ENCODE measurements at places on chromosomes 5 and 9.

- no peak for DNase-seq
These were observed 72.0 kb upstream of the ENTREP1 start for GRCh38 chr9:69253057-69253456.

- DNase-seq, result no peak
These were observed 18.9 kb upstream of the ANKRD55 start for GRCh38 chr5:56251918-56252553.

GRCh38 chr5:1011226-1011631 is 2.6 kb downstream of the NKD2 start:
- no peak for DNase-seq

- no peak for DNase-seq
These were observed 23.3 kb downstream of the NOTCH1 start for GRCh38 chr9:136522314-136523237.

DNA sequence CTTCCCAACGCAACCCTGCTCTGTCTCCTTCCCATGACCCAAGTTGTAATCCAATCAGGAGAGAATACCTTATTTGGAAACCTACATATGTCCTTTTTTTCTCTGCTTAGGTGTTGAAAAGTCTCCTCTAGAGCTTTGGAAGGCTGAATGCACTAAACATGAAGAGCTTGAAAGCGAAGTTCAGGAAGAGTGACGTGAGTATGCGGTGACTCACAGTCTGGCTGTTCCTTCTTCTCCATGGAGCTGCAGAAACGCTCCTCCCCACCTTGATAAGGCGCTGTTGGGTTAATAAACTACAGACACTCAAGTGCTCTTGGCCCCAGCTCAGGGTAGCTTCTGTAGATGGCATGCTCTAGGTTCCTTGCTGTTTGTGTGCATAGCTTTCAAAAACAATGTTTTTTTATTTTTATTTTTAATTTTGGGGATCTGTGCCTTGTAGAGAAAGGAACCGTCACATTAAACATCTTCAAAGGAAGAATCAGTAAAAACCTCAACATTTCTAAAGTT is 30.7 kb downstream of the RAI14 start:
- no peak for DNase-seq

GRCh38 chr5:95543017-95543705 is 11.6 kb downstream of the SKIC3 start:
- DNase-seq, result no peak

DNA sequence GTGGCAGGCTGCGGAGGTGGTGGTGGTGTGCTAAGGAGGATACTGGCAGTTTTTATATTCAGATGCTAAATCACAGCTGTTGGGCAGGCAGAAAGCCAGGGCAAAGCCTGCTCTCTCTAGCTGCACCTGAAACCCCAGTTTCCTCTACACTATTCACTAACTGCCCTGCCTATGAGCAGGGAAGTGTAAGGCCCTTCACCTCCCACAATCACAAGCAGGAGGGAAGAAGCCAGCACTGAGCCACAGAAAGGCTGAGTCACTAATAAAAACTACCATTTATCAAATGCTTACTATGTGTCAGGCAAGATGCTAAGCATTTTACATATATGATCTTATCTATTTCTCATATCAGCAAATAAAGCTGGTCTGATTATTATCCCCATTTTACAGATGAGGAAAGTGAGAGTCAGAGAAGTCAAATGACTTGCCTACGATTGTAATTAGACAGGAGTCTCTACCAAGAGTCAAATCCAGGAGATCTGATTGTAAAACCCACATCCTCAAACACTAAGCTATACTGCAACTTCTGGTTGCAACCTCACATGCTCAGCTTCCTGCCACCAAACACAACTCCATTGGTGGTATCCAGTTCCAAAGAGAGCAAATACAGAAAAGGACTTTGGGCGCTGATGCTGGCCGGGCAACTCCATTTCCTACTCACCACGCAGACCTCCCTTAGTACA is 17.7 kb upstream of the IL6ST start:
- no peak for DNase-seq

GRCh38 chr9:134966697-134967546 is 49.2 kb upstream of the FCN1 start:
- DNase-seq, result no peak

GRCh38 chr5:74205767-74206578 is 434.6 kb downstream of the ENC1 start:
- DNase-seq, result no peak

- DNase-seq, result no peak
These were observed 33.8 kb downstream of the EXOC3 start for GRCh38 chr5:476814-477175.

GRCh38 chr5:141691286-141691866 is 9.3 kb upstream of the ARAP3 start:
- DNase-seq, result no peak

GRCh38 chr5:81400375-81400774 is 6.4 kb upstream of the ACOT12 start:
- DNase-seq, result no peak

- no peak for DNase-seq
These were observed 39.7 kb downstream of the PCDH1 start for GRCh38 chr5:141838326-141839014.

- no peak for DNase-seq
These were observed 30.2 kb downstream of the MAML1 start for GRCh38 chr5:179762781-179763176.

GRCh38 chr5:117318528-117318927 is 743.9 kb upstream of the SEMA6A start:
- DNase-seq, result no peak

DNA sequence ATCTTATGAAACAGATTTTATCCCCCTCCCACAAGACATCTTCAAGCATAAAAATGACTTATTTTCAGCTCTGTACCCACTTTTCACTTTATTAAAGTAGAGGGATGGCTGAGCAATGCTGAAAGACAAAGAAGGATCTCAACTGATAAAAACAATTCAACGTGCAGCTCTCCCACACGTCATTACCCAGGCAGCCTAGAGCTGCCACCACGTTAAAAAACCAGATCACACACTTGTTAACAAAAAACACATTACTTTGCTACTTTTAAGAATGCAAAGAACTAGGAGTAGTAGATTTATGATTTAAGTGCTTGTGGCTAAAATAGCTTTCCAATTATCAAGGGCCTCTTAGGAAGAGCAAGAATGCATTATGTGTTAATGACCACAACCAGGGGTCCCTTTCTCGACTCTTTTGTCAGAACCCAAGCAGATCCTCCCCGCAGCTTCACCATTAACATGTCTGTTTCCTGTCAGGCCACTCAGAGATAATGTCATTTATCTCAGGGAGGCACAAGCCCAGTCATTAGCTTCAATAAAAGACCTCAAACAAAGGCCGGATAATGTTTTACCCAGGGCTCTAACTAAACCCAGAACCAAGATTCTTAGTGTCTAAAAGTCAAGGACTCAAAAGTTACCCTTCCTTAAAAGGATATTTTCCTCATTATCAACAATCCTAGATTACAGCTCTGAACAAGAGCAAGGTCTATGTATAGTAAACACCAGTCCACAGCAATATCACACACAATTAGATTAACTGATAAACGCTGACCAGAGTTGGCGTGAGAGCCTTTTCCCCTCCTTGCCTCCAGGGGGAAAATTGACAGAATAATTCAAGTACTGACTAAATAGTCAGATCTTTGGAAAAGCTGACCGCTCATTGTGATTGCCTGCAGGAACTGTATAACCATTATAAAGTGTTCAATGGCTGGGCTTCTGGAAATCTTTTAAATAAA is 7.5 kb downstream of the ZNF608 start:
- no peak for DNase-seq

DNA sequence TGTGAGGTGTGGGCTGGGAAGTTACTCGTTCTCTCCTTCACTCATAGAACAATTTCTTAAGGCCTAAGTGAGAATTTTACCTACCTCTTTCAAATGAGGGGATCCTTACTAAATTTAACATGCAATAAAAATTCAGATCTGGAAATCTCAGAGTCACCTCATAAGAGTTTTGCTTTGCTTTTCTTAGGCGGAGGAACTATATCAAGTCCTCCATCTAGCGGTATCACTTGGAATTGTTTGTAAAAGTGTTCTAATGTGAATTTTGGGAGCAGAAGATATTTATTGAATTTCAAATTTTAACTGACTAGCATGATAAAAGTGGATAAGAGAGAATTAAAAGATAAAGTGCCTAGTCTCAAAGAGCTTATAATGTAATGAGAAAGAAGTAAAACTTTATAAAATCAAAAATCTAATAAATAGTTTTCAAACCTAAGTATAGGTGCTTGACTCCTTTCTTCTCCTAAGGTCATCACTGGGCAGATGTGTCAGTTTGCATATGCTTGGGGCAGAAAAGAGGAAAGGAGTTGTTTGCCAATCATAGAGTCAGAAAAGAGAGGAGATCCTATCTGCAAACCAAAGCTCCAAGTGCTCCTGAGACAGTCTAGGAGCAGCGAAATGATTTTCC is 145.7 kb upstream of the DAB2 start:
- DNase-seq, result no peak

- DNase-seq, result no peak
These were observed 1791.8 kb upstream of the WWC1 start for GRCh38 chr5:166499447-166500240.

- no peak for DNase-seq
These were observed 2.9 kb upstream of the SCAI start for GRCh38 chr9:125146247-125146646.

DNA sequence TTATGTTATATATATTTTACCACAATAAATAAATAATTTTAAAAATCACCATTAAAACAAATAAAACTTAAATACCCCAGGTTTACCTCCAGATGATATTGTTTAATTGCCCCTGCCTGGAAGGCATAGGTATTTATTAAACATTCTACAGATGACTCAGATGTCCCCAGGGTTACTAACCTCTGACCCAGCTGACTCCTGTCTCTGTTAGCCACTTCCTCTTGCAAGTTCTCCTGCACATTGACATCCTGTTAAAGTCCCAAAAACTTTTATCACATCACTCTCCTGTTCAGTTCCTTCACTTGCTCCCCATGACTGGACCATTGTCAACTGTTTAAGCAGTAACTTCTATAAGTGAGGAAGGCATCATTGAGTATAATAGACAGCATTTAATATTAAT is 37.0 kb upstream of the RAB3C start:
- no peak for DNase-seq

DNA sequence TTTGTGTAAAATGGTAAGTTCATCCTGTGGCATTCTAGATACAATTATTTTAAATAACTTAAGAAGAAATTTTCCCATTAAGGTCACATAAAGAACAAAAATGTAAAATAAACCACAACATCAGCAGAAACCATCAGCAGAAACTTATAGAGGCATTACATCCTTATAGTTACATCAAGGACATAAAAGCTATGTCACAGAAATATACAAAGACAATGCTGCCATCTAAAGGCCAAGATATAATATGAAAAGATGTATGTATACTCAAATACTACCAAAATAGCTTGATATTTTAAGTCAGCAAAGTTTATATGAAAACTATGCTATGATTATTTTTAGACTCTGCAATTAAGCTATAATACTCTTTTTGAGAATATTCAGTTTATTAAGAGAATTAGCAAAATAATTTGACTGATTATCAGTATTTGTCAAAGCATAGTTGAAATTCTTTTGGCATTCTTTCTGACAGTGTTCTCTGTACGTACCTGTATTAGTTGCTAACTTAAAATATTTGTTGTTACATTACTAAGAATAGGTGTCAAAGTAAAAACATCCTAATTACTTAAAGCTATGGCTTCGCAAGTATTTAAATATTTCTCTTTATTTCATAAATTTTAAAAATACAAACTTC is 36.2 kb downstream of the FBXL17 start:
- no peak for DNase-seq

DNA sequence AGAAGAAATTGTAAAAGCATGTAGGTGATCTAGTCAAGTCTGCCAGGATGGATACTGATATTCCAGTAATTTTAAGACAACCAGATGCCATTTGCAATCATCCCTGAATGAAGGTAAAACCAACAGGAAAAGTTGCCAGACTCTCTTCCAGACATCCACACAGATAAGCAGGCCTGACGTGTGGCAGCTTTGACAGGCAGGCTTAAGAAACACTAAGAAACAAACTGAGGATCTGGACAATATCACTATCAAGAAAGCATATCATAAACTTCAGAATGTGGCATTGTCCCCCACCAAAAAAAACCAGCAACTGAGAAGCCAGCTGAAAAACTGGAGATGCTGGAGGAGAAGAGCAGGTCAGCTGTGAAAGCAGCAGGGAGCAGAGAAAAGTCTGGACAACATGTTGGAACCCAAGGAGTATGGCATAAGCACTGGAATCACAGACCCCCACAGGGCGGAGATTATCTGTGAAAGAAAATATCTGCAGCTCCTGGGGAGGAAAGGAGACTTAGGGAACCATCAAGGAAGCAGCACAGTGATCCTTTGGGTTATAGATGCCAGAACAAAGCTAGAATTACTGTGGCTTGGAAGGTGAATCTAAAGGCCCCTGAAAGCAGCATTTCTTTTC is 307.0 kb downstream of the CWC27 start:
- DNase-seq, result no peak

DNA sequence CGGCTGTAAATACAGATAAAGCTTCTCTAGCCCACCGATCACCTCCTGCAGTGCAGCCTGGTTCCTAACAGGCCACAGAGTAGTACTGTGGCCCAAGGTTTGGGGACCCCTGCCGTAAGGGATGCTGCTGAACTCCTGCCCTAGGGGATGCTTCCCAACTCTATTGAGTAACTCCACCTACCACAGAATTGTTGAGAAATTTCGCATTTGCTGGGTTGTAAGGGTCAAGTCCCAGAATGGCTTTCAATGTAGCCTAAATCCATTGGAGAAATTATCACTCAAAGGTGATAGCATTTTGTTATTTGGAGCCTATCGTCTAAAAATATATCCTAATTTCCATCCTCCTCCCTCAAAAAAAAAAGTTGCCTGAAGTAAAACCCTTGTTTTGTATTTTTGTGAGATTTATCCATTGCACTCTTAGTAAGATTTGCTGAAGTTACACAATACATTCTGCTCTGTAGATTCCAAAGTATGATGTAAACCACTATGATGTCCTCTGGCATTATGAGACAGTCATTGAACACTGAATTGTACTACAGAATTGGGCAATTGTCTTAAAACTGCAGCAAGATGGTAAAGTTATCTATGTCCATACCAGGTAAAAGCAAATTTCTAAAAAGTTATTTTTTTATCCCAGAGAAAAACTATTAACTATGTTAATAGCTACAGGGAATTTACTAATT is 14.0 kb downstream of the ACTBL2 start:
- no peak for DNase-seq

- DNase-seq, result no peak
These were observed 116.1 kb upstream of the BNC2 start for GRCh38 chr9:16986556-16986955.

- DNase-seq, result no peak
These were observed 84.6 kb downstream of the SLC44A1 start for GRCh38 chr9:105328872-105329718.

DNA sequence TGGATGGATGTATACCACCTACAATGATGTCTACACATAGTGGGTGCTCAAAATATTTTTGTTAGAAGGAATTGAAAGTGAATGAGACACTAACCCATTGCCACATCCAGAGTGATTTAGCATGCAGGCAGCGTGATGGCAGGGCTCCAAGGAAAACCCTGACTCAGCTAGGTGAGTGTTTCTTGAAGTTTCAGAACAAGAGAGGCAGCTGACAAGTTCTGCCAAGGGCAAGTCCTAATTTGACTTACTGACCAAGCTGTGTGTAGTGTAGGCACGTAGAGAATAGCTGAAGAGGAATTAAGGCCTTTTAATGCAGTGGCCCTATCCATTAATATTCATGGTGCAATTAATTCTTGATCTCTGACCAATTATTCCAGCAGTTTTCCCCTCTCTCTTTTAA is 107.8 kb upstream of the ATP10B start:
- DNase-seq, result no peak

- no peak for DNase-seq
These were observed 56.8 kb downstream of the PTPN3 start for GRCh38 chr9:109441296-109441695.
